ENCODE measurements at places on chromosomes 12 and 14.

DNA sequence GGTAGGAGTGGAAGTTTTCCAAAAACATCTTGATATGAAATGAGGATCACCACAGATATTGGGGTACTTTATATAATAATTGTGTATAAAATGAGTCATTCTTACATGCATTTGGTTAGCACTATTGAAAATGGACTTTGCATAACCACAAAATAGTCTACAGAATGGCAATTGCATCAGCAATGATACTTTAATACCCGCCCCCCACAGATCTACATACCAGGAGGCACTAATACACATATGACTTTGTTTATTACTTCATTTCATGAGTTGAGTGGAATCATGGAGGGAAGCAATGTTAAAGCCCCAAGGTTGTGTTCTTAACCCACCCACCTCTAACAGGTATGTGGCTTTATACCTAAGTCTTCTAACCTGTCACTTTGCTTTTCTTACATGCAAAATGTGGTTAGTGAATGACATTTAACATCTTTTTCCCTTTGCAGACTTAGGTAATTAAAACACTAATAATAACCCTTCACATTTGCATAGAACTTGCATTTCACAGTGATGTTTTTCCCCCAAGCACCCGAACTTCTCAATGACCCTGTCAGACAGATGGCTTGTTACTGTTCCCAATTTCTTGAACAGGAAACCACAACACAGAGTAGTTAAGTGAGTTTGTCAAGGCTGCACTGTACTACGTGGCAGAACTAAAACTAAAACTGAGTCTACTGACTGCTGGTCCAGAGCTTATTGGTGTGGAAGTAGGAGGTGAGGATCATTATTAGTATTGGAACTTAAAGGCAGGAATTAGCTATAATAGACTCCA is 101.9 kb downstream of the NPAS3 start:
- ATAC-seq: peak; percentile 54

DNA sequence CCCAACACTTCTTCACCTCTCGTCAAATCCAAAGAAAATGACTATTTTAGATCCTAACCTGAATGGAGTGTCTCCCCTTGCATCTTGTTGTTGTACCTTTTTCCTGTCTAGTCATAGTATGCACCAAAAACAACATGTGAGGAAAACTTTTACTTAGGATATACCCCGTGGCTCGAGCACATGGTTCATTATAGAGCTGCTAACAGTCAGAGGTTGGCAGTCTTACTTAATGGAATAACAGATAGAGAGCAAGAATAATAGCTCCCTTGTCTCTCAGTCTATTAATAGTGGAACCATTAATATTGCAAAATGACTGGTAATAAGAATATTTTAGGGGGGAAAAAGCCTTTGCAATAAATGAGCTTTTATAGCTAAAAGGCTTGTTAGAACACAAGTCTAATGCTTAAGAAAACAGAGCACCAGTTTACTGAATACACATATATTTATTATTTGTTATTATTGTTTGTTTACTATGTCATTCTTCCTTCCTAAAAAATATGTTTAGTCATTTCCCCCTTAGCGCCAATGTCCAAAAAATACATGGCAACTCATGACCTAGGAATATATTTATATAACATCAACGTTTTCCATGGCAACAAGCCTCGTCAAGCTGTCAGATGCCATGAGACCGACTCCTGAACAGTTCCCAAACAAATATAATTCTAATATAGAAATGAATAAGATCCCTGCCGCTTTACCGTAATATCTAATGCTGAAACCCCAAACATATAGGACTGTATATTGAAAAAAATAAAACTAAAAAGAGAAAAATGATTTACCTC is 592.4 kb downstream of the SOX5 start:
- ATAC-seq: no peak

- ATAC-seq: no peak
Measured at GRCh38 chr14:104705340-104706047, 16.1 kb downstream of the INF2 start.

DNA sequence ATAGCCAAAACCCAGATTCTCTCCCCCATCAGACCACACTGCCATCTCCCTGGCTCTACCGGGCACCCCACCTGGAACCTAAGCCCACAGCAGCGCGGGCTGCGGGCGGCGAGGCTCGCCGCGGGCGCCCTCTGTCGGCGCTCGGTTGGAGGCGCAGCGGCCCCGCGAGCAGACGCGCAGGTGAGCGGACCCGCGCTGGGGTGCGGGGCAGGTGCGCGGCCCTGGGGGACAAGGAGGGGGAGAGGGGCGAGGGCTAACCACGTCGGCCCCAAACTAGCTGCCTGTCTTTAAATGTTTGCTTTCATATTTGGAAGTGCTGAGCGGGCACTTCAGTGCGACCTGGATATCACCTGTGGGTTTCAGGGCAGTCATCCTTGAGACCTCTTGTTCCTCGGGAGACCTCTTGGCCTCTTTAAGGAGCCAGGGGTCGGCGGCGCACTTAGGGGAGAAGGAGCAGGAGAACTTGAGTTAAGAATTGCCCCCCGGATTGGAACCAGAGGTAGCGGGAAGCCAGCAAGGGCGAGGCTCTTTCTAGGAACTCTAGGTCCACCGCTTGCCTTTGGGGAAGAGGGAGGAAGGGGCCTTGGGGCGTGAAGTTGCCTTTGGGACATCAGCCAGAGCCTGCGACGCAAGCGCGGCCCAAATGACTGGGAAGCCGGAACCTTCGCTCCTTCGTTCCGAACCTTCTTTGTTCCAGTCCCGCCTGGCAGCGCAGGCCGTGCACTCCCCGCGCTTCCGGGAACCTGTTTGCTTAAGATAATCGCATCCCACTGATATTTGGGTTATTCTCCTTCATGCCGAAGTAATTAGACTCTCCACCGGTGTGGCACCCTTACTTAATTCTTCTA is 78.7 kb downstream of the NEDD1 start:
- ATAC-seq: peak; percentile 73

- peak; percentile 34 for ATAC-seq
Measured at GRCh38 chr14:69547701-69548348, 26.8 kb downstream of the CCDC177 start.

GRCh38 chr12:109127533-109128242 is 11.3 kb downstream of the ACACB start:
- no peak for ATAC-seq

GRCh38 chr14:60734465-60735242 is at the start of gene MNAT1:
TSS of gene MNAT1 (plus strand) at chr14:60734761. CDS start at chr14:60734863, 102 bp downstream.
- ATAC-seq: peak; percentile 94

- ATAC-seq: no peak
Measured at GRCh38 chr12:25578411-25579143, 25.5 kb upstream of the LMNTD1 start.

GRCh38 chr12:1320021-1320420 is 274.4 kb downstream of the FBXL14 start:
- no peak for ATAC-seq

- no peak for ATAC-seq
Measured at GRCh38 chr12:3527181-3527580, 36.2 kb downstream of the PRMT8 start.

DNA sequence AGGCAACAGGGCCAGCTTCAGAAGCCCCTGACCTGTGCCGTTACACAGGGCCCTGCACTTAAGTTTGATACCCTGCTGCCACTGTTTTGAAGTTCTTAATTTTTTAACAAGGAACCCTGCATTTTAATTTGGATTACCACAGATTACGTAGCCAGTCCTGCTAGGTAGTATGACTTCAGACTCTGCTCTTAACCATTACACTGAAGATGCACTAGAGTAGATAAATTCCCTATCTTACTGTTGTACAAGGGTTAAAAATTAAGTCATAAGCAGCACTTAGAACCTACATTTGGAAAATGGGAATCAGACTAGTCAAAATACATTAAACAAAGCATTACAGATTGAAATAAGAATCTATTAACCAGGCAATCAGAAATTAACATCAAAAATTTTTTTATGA is 2.3 kb downstream of the GNPNAT1 start:
- ATAC-seq: no peak

DNA sequence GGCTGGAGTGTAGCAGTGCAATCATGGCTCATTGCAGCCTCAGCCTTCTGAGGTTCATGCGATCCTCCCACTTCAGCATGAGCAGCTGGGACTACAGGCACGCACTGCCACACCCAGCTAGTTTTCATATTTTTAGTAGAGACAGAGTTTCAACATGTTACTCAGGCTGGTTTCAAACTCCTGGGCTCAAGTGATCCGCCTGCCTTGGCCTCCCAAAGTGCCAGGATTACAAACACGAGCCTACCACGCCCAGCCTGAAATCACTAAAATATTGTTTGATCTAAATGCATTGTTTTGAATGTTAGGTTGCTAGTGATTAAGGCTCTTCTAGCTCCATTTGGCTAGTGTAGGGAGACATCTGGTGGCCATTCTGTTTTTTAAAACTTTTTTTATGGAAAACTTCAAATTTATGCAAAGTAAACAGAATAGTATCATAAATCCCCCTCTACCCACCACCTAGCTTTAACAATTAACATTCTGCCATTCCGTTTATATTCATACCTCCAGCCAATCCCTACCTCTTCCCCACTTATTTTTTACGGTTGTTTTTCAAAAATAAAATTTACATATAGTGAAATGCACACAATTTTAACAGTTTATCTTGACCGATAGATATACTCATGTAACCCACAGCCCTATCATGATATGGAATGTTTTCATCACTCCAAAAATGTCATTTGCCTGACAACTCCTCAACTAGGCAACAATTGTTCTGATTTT is 37.8 kb downstream of the MYO1H start:
- no peak for ATAC-seq

DNA sequence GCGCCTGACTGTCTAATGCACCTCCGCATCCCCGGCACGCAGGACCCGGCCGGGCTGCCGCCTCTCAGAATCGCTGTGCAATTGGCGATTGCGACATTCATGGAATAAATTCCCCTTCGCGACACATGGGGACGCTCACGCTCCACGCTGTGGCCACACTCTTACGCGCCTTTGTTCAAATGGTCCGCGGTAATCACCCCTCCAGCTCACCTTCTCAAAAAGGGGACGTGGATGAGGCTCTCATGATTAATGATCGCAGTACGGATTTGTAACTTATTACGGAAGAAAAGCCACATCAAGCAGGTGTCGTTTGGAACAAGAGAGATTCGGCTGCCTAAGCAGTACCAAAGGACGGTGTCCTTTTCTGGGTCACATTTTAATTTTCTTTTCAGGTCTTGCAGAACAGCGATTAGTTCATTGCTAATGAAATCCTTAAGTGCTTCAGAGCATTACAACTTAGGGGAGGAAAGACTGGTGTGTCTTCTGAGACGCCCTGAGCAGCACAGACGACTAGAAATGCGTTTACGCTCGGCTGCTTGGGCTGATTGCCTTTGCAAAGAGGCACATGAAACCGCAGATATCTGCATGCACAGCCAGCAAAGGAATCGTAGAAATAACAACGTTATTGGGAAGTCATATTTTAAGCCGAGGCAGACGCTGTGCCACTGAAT is 37.3 kb upstream of the ADGRD1 start:
- ATAC-seq: no peak

- ATAC-seq: no peak
Measured at GRCh38 chr14:23047751-23048693, 6.0 kb downstream of the PSMB11 start.

DNA sequence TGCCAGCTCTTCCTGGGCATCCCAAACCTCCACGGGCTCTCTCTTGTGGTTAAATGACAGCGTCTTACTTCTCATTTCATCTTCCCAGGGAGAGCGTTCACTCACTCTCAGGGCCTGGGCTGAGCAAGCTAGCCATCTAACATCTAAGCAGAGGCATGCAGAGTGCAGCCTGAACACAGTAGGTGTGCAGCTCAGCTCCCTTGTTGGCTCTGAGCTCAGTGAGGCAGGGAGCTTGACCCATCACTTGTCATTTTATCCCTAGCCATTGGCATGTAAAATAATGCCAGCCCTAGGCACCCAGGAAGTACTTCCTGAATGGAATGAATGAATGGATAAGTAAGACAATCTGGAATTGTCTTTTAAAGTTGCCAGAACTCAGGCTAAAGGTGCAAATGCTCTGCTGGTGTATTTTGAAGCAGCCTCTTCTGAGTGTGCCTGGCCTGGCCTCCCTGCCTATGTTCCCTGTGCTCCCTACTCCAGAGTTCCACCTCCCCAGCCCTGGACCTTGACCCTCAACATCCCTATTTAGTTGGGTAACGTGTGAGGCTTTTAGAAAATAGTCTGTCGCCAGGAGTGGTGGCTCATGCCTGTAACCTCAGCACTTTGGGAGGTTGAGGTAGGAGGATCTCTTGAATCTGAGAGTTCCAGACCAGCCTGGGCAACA is 9.5 kb upstream of the MEG3 start:
- ATAC-seq: no peak

- ATAC-seq: peak; percentile 92
Measured at GRCh38 chr14:61460718-61461611, 139.6 kb downstream of the PRKCH start.

GRCh38 chr12:561908-562593 is 101.2 kb downstream of the NINJ2 start:
- no peak for ATAC-seq

- no peak for ATAC-seq
Measured at GRCh38 chr14:41449066-41449465, 157.6 kb upstream of the LRFN5 start.

DNA sequence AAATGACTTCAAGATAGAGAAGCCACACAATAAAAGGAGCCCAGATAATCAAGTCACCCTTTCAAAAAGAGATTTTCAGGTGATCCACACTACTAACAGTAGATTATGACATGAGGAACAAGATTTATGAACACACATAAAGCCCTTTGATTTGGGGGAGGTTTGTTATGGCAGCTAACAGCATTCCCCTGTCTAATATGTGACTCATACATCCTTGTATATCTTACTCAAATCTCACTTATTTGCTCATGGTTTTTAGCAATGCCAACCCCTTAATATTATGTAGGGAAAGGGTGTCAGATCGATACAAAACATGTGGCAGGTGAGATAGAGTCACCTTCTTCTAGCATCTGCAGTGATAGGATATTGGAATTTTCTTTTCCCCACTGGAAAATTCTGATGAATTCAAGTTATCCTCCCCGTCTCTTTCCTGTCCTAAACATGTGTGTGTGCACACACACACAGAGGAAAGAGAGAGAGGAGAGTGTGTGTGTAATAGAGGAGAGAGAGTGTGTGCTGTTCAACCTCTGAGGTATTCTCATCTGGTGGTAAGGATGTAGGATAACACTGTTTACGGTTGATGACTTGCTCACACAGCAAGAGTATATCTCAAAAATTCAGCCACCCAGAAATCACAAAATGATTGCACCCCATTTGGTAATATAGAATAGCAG is 319.9 kb downstream of the KCNC2 start:
- peak; percentile 55 for ATAC-seq

DNA sequence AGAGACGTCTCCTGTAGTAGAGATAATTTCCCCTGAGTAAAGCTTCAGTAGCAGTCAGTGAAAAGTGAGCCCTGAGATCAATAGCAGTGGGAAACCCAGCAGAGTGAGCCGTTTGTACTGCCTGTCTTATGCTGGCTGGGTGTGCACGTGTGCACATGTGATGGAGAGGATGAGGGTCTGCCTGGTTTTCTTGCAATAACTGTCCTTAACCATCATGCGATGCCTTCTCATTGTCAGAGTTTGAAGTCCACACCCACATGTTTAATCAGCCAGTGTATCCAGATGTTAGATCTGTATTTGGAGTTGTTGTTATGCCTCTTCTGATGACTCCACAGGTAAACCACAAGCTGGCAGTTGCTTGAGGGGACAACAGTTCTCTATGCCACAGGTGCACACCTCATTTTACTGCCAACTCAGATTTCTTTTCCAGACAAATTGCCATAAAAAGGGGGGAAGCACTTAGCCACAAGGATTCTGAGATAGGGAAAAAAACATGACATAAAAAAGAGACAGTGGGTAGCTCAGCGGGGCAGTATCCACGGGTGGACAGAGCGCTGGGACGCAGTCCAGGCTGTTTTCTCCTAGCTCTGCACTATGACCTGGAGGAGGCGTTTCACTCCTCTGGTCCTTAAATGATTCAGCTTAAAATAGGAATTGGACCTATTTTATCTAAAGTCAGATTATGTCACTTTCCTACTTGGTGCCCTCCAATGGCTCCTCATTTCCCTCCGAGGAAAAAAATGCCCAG is 192.3 kb downstream of the ANO6 start:
- ATAC-seq: no peak

Data from activated CD4-positive, CD25-positive, alpha-beta regulatory T cell treated with anti-CD3 and anti-CD28 coated beads, Interleukin-2, amount 50 U/mL, for 24 hours (primary cell).